ENCODE measurements at places on chromosomes 2 and 18. TPM values are rescaled to one million over a fixed set of nuclear protein-coding genes. Genes with fewer than 3 reads are reported as not detected.

- H3K4me1 ChIP-seq: no peaks in the 10 kb centered on the region
- no peak overlapping the region for H3K27ac ChIP-seq
- no peak for DNase-seq
- no peak overlapping the region for H3K4me3 ChIP-seq
- H3K36me3 ChIP-seq: no peaks in the 10 kb centered on the region
- H3K27me3 ChIP-seq: no peaks in the 10 kb centered on the region
Measured at GRCh38 chr2:125185691-125186270, 1160.7 kb downstream of the CNTNAP5 start.

MROH2A gene
- not detected for total RNA-seq

DNA sequence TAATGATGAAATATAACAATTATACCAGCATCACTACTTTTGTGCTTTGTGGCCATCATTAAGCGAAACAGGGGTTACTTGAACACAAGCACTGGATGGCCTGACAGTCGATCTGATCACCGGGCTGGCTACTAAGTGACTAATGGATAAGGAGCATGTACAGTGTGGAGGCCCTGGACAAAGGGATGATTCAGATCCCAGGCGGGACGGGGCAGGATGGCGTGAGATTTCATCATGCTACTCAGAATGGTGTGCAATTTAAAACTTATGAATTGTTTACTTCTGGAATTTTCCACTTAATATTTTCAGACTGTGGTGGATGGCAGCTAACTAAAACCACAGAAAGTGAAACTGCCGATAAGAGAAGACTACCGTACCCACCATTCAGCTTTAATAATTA, 7.0 kb upstream of the CLIP4 start:
- no peak overlapping the region for H3K4me3 ChIP-seq
- H3K27me3 ChIP-seq: no peaks in the 10 kb centered on the region
- no peaks in the 10 kb centered on the region for H3K4me1 ChIP-seq
- H3K36me3 ChIP-seq: no peaks in the 10 kb centered on the region
- no peak for DNase-seq

DNA sequence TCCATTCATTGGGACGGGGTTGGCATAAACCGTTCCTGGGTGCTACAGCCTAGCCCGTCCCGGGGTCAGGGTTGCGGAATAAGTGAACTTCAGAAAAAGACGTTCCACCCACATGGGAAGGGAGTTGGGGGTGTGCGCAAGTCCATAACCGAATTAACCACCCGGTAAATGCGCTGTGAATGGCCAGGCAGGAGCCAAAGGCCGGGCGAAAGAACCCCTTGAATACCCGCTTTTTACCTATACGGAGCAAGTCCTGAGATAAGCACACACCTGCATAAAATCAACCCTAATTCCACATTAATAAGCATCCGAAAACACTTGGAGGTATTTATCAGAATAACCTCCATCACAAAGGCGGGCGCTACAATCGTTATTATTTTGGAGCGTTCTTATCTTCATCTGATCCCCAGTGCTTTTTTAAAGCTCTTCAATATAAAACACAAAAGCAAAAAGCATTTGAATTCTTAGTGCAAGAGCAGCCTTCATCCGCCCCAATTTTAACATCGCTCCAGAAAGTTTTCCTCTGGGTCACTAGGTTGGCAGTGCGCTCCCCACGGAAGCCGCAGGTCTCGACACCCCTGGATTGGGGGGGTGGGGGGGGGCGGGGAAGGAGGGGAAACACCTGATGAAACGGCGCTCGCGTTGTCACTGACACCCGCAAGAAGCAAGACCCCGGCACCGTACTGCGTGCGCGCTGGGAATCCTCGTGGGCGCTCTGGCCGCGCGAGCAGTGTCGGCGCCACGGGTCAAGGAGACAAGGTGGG, 1.2 kb downstream of the SATB2 start:
- DNase-seq: no peak
- H3K36me3 ChIP-seq: no peaks in the 10 kb centered on the region
- peaks cover 23% of the 10 kb centered on the region for H3K4me1 ChIP-seq
- peak overlapping the region; percentile 98 for H3K4me3 ChIP-seq
- H3K27me3 ChIP-seq: peaks cover under 1% of the 10 kb centered on the region

GRCh38 chr2:160343404-160343803, 143.3 kb upstream of the ITGB6 start:
- H3K27me3 ChIP-seq: no peaks in the 10 kb centered on the region
- H3K4me3 ChIP-seq: no peak overlapping the region
- H3K4me1 ChIP-seq: peaks cover 27% of the 10 kb centered on the region
- H3K36me3 ChIP-seq: no peaks in the 10 kb centered on the region

DNA sequence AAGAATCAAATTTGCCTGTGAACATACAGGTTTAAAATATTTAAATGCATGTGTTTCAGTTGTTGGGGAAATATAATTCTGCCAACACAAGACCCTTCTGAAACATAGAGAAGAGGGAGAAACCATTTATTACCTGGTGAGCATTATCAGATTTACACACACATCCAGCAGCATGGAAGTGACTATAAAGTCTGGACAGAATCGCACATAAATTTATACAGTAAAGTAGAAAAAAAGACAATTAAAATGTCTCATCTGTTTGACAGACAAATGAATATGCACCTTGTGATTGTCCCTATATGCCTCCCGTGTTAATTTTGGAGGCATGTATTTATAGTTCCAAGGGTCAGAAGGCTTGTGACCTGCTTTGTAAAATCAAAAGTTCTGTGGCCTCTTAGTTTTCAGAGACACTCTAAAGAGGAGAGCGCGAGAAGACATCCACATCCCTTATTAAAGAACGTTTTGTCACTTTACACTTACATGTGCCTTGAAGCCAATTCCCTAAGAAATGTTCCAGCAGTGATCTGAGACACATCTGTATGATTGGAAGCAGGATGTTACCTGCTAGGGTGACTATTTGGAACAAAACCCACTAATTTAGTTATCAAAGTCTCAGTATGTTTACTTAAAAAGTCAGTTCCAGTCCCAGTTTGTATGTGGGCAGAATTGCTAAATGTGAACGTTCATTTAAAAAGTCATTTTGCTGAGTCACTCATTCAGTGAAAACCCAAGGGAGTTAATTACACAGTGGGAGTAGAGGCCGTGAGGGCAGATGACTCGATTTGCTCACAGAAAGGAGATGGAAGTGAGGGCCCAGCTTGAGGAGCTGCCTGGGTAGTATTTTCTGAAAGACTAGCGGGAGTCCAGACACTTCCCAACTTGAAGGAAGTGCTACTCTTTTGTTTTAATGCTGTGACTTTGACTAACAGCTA, 527.6 kb upstream of the MEX3C start:
- no peak overlapping the region for H3K27ac ChIP-seq
- no peak overlapping the region for H3K4me3 ChIP-seq
- DNase-seq: no peak

DNA sequence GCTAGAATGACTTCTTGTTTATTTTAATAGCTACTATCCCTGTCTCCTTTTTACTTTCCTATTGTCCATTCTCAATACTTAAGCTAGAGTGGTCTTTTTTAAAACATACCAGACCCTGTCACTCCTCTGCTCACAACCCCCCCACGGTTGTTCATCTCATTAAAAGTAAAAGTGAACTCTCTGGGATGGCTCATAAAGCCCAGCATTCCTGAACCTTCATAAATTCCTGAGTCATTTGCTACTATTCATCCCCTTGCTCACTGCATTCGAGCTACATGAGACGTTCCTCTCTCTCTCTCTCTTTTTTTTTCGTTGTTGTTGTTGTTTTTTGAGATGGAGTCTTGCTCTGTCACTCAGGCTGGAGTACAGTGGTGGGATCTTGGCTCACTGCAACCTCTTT, 148.7 kb upstream of the DSEL start:
- no peak overlapping the region for H3K4me3 ChIP-seq
- no peak for DNase-seq
- H3K27ac ChIP-seq: no peak overlapping the region
- H3K27me3 ChIP-seq: no peaks in the 10 kb centered on the region
- no peaks in the 10 kb centered on the region for H3K36me3 ChIP-seq

DTNA gene
- total RNA-seq: 7.3 TPM

DNA sequence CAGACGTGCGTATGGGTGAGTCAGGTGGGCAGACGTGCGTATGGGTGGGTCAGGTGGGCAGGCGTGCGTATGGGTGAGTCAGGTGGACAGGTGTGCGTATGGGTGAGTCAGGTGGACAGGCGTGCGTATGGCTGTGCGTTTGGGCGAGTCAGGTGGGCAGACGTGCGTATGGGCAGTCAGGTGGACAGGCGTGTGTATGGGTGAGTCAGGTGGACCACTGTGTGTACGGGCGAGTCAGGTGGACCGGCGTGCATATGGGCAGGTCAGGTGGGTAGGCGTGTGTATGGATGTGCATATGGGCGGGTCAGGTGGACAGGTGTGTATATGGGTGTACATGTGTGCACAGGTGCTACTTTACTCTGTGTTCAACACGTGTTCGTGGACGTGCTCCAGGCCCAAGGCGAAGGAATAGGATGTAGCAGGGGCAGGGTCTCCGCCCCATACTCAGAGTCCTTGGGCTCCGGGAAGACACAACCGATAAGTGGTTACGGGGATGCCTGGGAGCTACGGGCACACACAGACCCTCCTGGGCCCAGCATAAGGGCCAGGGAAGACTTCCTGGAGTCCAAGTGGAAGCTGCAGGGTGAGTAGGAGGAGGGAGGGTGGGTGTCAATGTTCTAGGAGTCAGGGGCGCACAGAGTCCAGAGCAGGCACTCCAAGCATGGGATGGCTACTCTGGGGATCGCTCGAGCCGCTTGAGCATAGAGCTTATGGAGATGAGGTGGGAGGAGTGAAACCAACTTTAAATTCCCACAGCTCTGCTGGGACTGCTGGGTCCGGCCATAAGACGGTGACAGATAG, 27.1 kb upstream of the KLF11 start:
- no peak overlapping the region for H3K4me3 ChIP-seq
- H3K36me3 ChIP-seq: no peaks in the 10 kb centered on the region
- no peaks in the 10 kb centered on the region for H3K27me3 ChIP-seq
- no peaks in the 10 kb centered on the region for H3K4me1 ChIP-seq
- no peak for DNase-seq

DNA sequence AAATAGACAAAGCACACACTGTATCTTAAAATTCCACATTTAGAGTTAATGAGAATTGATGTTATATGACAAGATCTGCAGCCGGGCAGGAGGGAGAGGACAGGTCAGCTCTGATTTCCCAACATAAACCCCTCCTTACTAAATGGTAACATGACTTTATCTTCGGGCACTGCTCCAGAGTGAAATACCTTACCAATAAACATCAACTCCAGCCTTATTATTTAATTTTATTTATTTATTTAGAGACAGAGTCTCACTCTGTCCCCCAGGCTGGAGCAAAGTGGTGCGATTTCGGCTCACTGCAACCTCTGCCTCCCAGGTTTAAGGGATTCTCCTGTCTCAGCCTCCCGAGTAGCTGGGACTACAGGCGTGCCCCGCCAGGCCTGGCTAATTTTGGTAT, 1.7 kb downstream of the CYB5A start:
- no peaks in the 10 kb centered on the region for H3K27me3 ChIP-seq
- H3K36me3 ChIP-seq: no peaks in the 10 kb centered on the region
- no peak for DNase-seq
- H3K27ac ChIP-seq: no peak overlapping the region

GRCh38 chr18:36697905-36698304, 130.9 kb downstream of the TPGS2 start:
- no peaks in the 10 kb centered on the region for H3K36me3 ChIP-seq
- H3K27me3 ChIP-seq: no peaks in the 10 kb centered on the region
- no peak overlapping the region for H3K4me3 ChIP-seq
- no peak overlapping the region for H3K27ac ChIP-seq
- no peak for DNase-seq
- H3K4me1 ChIP-seq: peaks cover 2% of the 10 kb centered on the region
